Psoas muscle (tissue), 8 donors: ENCODE measurements at places on chromosomes 13 and 19.
A peak's percentile ranks its signal among the peaks of the same experiment; 100 is the strongest.

DNA sequence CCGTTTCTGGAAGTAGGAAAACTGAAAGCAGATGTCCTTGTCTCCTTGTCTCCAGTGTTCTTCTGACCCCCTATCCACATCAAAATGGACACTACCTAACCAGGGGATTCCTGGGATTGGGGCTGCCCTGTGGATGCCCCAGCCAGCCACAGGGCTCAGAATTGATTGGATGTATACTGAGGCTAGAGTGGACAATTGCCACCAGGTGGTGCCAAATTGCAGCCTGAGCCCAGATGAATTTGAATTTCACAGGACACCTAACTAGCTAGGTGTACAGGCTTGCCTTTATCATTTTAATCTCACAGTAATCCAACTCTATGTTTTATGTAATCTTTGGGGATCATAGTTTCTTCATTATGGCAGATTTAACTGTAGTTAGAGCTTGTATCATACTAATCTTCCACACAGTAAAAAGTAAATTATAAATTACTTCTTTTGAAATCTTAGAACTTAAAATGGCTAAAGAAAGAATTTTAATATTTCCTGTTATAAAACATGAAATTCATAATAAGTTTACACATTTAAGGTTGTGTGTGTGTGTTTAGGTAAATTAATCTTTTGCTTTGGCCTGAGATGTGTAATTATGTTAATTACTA, 58.0 kb downstream of the PIBF1 start:
- peak; percentile 47 for DNase-seq

GRCh38 chr13:35818633-35819067, 312.5 kb downstream of the DCLK1 start:
- DNase-seq = no peak

GRCh38 chr13:75165543-75166230, 316.3 kb downstream of the TBC1D4 start:
- DNase-seq = no peak

GRCh38 chr13:51047434-51048165, 63.5 kb downstream of the C13orf42 start:
- no peak for DNase-seq

GRCh38 chr19:16039545-16039944, 36.8 kb upstream of the TPM4 start:
- no peak for DNase-seq

DNA sequence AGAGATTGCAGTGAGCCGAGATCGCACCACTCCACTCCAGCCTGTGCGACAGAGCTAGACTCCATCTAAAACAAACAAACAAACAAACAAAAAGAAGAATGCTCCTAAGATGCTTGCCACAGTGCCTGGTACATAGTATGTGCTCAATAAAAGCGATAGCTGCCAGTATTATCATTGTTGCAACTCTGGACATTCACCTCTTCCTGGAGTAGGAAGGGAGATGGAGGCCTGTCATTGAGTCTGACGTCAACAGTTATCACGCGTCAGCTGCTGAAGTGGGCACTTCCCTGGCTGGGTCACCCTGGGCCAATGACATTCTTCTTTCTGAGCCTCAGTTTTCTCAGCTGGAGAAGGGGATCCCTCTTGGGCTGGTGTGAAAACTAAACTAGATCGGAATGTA, 4.2 kb upstream of the PLAUR start:
- no peak for DNase-seq
